ENCODE measurements at places on chromosomes 6 and 20.

DNA sequence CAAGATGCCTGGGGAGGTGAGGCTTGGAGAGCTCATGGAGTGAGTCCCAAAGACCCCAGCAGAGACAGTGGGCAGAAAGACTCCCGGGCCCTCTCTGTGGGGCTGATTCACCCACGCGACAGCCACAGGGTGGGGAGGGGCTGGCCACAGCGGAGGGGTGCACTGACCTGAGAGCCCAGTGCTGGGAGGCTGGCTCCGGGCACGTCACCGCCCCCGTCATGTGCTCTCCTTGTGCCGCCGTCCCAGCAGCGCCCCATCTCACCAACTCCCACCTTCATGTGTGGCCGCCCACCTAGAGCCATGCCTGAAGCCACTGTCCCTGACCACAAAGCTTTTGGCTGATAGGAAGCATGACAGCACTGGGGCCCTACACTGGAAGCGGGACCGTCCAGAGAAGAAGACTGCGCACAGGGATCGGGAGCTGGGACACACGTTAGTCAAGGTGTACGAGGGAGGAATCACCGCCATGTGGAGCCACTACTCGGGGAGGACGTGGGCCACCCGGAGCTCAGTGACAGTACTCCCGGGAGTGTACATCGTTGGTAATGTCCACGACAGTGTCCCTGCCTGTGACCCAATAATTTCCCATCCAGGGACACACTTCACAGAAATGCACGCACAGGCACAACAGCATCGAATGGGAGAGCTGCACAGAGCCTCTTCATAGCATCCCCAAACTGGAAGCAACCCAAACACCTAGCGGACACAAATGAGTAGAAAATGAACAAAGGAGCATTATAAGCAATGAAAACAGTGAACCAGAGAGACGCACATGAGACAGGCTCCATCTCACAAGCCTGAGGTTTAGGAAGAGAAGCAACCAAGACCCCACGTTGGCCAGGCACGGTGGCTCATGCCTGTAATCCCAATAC is 28.4 kb upstream of the FOXC1 start:
- no peak for DNase-seq

GRCh38 chr6:129251669-129252376 is 368.9 kb downstream of the LAMA2 start:
- peak; percentile 33 for DNase-seq

DNA sequence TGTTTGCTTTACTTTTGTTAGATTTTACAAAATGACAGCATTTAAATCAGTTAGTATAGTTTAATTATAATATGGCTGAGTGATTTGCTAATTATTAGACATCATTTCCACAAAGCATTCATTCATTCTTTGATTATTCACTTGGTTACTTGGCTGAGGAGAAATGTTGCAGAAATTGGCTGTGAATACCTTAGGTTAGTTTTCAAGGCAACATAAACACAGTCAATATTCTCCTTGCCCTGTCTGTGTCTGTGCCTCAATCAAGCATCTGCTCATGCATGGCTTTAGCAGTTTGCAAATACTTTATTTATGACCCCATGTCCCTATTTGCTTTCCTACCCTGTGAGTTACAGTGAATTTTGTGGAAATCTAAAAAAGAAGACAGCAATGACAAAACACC is 718.3 kb downstream of the EPM2A start:
- no peak for DNase-seq

DNA sequence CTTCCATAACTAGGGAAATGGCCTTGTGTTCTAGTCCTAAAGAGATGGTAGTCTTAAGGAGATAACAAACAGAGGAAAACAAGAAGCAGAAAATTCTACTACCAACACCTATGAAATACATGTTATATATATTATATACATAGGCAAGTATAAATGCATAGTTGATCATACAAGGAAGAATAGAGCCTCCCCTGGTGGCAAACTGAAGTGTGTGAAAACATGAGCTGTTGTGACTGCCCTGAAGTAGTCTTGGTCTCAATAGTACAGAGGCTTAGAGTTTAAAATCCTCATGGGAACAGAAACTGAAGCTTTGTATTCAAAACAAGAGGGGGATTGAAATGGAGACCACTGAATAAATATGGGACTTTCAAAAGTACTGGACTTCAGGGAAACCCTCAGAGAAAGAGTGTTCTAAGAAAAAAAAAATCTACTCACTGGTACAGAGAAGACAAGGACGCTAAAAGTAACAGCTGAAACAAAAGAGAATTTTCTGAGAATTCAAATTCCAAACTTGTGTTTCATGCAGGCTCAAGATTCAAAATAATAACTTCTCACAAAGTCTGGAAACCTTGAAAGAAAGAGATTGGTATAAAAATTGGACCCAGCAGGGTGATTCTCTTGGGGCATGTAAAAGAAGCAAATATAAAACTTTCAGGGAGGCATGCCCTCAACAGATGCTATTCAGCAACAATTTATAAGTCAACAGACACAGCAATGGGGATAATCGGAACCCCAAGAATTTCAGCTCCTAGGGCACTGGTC is 59.7 kb upstream of the SAMD3 start:
- peak; percentile 8 for DNase-seq

- DNase-seq = peak; percentile 20
Measured at GRCh38 chr6:27078734-27079357, 168.7 kb upstream of the PRSS16 start.

GRCh38 chr6:136510782-136511181 is 39.4 kb downstream of the MAP7 start:
- DNase-seq = no peak

GRCh38 chr6:33834401-33835392 is 30.9 kb upstream of the MLN start:
- DNase-seq = no peak

- DNase-seq = no peak
Measured at GRCh38 chr6:148761527-148762011, 14.7 kb downstream of the UST start.

DNA sequence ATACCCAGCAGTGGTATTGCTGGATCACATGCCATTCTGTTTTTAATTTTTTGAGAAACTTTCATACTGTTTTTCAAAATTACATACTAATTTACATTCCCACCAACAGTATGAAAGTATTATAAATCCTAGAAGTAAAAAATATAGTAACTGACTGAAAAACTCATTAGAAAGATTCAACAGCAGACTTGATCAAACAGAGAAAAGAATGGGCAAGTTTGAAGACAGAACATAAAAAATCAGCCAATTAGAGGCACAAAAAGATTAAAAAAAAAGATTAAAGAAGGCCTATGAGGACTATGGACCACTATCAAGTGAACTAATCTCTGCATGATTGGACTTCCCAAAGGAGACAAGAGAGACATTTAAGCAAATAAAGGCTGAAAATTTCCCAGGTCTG is 144.0 kb upstream of the GRIK2 start:
- DNase-seq = no peak

DNA sequence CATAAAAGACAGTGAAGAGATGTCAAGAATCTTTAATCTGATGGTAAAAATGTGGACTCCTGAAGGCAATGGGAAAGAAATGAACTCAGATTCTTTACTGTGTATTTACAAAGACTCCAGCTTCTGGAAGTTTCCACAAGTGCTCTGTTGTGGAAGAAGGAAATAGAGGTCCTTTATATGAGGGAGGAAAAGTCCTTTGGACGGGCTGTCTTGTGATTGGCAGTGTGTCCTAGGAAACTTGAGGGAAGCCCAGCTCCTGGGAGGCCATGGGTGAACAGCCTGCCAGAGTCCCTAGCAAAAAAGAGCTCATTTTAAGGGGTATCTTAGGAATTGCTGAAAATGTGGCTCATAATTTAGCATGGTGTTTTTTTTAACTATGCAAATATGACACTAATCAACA is 92.0 kb downstream of the RNASET2 start:
- DNase-seq = no peak

- DNase-seq = no peak
Measured at GRCh38 chr6:153140299-153140698, 9.2 kb upstream of the RGS17 start.

DNA sequence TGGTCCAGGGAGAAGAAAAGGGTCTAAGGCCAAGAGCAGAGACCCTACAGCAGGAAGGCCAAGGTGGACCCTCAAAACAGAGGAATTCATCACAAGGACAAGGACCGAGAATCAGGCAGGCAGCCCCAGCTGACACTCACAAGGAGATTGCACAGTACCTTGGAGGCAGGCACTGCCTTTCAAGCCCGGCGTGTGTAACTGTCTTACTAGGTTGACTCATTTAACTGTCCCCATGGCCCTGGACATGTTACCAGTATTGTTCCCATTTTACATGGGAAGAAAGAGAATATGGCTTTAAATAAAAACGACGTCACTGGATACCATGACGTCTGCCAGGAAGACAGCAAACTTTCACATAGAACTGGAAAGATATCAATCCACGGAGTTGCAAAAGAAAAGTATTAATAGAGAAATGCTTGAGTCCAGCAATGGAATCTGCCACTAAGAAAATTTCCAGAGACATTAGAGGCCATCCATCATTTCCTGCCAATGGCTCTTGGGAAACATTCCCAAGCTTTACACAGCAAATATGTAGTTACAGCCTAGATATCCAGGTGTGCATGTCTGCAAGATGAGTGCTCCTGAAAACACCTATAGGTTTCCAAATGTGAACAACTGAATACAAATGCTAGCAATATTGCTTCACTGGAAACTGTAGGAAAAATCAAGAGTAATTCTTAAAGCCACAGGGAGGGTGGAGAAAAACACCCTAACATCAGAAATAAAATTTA is 111.5 kb upstream of the RPS6KA2 start:
- no peak for DNase-seq

DNA sequence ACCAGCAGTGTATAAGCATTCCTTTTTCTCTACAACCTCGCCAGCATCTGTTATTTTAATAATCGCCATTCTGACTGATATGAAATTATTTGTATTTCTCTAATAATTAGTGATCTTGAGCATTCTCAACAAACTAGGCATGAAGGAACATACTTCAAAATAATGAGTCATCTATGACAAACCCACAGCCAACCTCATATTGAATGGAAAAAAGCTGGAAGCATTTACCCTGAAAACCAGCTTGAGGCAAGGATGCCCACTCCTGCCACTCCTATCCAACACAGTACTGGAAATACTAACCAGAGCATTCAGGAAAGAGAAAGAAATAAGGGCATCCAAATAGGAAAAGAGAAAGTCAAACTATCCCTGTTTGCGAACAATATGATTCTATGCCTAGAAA is 390.6 kb upstream of the ID4 start:
- no peak for DNase-seq

- DNase-seq = no peak
Measured at GRCh38 chr6:1624851-1625781, 15.4 kb downstream of the FOXC1 start.

- DNase-seq = no peak
Measured at GRCh38 chr6:49913636-49914375, 47.5 kb upstream of the CRISP1 start.

DNA sequence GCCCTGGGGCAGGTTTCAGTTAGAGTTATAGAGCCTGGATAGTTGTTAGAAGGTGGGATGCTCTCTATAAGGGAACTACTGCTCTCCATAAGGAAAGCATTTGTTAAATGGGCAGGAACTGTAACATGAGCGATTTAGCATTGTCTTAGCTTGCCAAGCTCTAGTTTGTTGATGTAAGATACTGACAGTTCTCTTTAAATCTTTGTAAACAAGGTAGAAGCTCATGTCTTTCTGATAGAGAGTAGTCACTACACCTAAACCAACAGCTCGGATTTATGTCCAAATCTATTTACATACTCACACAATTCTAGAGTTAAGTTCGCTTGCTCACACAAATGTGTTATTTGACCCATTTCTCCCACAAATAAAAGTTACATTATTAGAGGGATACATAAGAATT is 87.3 kb downstream of the PLCB1 start:
- no peak for DNase-seq

GRCh38 chr6:72037006-72037405 is 150.7 kb downstream of the RIMS1 start:
- no peak for DNase-seq

DNA sequence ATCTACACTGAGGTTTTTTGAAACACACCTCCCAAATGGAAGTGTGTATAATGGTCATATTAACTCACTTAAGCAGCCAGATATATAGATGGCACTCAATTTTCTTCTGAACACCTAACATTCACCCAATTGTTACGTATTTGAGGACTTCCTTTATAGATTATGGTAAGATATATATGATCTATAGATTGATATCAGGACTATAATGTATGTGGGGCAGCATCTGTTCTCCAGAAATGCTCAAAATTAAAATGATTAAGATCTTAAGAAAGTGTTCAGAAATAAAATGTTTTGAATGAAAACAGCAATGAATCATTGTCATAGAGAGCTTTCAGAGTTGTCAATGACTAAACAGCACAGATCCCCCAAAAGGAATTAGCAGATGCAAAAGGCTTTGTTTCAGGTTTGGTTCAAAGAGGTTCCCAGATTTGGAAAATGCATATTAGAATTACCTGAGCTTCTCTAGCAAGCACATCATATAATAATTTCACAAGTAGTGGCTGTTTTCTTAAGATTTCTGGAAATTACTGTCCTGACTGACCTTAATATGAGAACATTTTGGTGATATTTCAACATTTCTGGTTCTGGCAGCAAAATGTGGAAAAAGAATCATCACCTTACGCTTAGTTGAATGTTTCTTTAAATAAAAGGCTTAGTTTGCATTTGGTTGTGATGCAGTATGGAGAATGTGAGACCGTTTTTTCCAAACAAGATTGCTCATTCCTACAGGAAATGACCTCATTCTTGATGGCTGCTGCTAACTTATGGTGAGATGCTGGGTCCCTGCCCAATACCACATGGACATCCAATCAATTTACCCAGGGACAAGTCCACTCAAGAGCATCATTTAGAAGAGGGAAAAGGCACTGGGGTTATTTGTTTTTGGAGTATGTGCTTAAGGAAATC is 31.5 kb downstream of the TRAF3IP2 start:
- peak; percentile 84 for DNase-seq

DNA sequence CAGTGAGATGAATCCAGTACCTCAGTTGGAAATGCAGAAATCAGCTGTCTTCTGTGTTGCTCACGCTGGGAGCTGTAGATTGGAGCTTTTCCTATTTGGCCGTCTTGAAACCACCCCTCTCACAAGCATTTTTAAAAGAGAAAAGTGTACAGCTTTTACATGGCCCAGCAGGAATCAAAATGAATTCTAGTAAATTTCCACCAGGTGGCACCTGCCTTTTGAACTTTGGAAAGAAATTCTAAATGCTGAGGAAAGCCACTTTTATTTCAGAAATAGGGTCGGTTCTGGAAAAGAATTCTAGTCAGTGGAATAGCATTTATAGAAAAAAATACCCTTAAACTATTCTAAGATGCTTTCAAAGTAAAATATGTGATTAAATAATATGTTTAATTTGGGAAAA is 647.8 kb downstream of the CD109 start:
- no peak for DNase-seq

GRCh38 chr6:99030915-99031314 is 83.2 kb upstream of the FBXL4 start:
- DNase-seq = no peak

GRCh38 chr20:21862956-21863355 is 157.5 kb downstream of the PAX1 start:
- DNase-seq = no peak

GRCh38 chr20:57222631-57222950 is 43.9 kb downstream of the BMP7 start:
- no peak for DNase-seq

- DNase-seq = no peak
Measured at GRCh38 chr6:139028658-139029469, at the start of gene ABRACL. Gene ABRACL, plus strand, starts transcription at chr6:139028745. Its CDS starts 5,416 bp downstream, at chr6:139034161.

GRCh38 chr6:37210313-37210968 is 40.5 kb downstream of the PIM1 start:
- DNase-seq = peak; percentile 46

- no peak for DNase-seq
Measured at GRCh38 chr20:56200456-56200855, 48.1 kb upstream of the MC3R start.

GRCh38 chr6:170305805-170306323 is 694 bp upstream of the FAM120B start:
- no peak for DNase-seq

- no peak for DNase-seq
Measured at GRCh38 chr6:19369785-19370184, 467.4 kb upstream of the ID4 start.

All from AG09309 (cell line).